ENCODE measurements at places on chromosomes 5 and 9.

DNA sequence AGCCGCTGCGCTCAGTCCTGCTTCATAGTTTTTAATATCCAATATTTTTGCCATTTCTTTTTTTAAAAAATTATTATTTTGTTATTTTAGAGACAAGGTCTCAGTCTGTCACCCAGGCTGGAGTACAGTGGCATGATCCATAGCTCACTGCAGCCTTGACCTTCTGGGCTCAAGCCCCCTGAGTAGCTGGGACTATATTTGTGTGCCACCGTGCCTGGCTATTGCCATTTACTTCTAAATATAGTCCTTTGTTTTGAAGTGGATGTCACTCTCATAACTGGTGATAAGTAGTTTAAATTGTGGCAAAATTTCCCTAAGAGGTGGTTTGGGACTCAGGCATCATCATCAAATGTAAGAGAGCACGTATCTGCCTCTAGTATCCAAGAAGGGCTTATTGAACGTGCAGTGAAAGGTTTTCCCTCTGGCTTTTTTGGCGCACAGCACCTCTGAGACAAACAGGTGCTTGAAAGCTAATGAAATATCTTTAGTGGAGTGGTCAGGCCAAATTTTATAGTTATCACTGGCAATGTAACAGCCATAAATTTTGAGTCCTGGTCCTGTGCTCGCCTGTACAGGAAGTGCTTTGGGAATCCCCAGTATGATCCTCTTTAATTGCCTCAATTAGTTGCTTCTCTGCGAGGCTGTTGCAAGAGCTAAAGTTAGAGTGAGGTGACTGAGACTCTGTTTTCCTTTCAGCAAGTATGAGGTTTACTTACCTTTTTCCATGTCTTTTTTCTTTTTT lies 14.8 kb downstream of the STXBP1 start:
- no peak for DNase-seq

GRCh38 chr5:41785061-41785460 lies 85.2 kb downstream of the OXCT1 start:
- no peak for DNase-seq

DNA sequence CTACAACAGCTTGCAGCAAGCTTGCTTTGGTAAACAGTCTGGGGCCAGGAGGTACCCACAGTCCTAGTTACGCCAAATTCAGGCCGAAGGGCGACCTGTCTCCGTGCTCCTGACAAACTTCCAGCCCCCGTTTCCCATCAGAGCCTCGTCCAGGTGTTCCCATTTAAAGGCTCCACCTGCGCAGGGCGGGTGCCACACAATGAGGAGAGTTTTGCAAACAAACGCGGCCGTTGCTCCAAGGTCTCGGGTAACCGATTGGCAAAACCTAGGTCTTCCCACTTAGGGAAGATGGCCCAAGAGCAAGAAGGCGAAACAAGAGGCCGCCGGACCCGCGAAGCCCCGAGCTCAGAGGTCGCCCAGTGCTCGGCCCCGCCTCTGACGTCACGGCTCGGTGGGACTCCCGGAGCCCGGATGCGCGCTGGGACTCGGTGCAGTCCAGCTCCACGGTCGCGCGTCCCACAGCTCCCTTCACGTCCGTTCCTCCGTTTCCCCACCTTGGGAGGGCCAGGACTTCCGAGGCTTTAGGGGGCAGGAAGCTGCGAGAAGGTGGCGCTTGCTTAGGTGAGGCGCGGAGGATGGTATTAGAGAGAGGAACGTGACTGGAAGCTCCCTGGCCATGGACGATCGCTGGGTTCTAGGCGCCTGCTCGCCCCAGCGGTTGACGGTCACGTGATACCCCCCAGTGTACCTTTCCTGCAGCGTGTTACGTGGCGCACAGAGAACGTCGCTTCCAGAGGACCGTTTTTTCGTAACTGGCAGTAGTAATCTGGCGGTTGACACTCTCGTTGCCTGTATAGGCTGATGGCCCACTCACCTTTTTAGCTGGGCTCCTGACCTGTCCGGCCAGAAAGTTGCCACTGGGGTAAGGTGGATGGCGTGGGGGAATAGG lies 41.8 kb upstream of the KDM4C start:
- no peak for DNase-seq

DNA sequence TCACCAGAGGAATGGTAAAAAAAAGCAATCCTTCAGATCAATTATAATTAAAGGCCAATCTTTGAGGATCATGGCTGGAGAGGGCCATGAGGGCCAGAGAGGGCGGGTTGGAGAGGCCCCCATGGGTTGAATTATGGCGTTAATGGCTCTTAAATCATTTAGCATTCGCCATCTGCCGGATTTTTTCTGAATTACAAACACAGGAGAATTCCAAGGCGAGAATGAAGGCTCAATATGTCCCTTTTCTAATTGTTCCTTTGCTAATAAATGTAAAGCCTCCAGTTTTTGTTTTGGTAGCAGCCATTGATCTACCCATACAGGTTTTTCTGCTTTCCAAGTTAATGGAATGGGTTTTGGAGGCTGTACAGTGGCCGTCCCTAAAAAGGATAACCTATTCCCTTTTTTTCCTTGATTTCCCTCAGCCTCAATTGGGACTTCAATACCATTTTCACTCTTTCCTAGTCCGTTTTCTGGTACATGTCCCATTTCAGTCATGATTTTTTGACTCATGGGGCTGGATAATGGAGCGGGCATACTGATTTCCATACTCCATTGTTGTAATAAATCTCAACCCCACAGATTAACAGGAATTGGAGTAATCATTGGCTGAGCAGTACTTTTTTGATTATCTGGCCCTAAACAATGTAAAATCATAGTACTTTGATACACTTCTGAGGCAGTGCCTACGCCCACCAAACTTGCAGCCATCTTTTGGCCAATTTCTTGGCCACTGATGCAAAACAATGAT lies 6.7 kb upstream of the TMEM141 start:
- DNase-seq: no peak
